ENCODE measurements at places on chromosomes 1 and 21.

DNA sequence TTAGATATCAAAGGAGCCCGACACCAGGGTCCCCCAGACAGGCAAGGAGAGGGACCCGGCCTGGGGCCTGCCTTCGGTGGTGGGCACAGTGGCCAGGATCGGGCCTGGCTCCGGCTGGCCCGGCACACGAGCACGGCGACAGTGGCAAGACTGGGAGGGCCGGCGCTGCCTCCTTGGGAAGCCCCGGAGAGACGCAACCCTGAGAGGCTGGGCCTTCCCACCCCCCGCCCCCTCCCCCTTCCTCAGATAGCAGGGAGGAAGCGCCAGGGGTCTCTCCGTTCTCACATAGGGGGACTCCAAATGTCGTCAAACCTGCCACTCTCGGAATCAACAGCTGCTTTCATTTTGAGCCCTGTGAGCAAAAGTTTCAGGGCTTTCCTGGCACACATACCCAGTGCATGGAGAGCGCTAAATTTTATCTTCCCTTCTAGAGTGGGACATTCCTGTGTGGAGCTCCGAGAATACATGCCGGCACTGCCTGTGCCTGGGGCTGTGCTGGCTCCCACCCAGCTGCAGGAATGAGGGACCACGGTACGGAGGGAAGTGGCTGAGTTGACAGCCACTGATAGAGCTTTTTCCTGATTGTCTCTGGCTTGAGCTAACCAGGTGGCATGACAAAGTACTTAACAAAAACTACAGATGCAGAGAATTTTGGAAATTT is 62.4 kb downstream of the CD247 start:
- no peak for DNase-seq

DNA sequence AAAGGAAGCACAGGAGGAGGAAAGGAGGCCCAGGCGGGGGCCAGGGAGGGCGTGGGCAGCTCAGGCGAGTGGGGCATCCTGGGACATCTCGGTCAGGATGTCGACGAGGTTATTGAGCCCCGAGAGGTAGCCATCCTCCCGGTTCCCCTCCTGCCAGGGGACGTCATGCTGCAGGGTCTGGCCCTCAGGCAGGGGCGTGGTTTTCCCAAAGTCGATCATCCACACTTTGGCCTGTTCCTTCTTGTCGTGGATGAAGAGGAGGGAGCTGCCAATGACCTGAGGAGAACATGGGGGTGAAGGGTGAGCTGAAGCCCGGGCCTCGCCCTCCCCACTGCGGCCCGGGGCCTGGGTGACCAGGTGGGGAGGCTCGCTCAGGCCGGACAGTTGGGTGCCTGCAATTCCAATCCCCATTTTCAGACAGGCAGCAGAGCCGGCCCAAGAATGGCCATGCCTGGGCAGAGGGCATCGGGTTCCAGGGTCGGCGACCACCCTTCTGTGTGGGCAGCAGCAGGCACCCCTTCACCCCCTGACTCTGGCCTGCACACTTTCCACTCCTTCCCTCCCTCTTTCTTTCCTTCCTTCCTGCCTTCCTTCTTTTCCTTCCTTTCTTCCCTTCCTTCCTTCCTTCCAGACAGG is 86.2 kb downstream of the STUM start:
- DNase-seq, result no peak

- DNase-seq, result no peak
Measured at GRCh38 chr1:21579791-21580190, 70.6 kb downstream of the ALPL start.

DNA sequence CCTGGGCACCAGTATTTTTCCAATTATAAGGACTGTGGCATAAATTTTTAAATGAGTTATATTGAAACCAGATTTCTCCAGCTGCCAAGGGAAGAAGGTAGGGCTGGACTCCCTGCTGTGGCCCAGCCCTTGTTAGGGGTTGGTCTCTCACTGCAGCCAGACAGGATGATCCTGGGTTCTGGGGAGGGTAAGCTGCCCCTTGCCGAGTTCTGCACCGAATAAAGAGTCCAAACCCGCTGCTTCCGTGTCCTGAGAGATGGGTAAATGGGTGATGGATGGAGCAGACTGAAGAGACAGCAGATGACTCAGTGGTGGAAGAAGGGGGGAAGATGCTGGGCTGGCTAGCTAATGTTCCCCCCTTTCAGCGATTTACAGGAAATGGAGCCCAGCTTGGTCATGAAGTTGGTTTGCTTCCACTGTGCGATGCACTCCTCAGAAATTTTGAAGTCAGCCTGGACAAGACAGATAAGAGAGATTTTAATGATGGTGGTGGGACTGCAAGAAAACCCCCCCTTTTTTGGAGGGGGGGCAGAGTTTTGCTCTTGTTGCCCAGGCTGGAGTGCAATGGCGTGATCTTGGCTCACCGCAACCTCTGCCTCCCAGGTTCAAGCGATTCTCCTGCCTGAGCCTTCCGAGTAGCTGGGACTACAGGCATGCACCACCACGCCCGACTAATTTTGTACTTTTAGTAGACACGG is 41.4 kb downstream of the YARS1 start:
- no peak for DNase-seq

DNA sequence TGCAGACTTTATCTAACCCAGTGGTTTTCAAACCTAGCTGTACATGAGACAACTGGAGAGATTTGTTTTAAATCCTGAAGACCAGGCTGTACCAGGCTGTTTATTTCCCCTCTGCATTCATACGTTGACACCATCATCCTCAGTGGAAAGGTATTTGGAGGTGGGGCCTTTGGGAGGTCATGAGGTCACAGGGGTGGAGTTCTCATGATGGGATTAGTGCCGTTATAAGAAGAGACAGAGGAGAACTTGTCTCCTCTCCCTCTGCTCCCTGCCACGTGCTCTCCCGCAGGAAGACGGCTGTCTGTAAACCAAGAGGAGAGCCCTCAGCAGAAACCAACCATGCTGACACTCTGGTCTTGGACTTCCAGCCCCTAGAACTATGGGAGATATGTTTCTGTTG is 165.4 kb downstream of the ADSS2 start:
- no peak for DNase-seq

DNA sequence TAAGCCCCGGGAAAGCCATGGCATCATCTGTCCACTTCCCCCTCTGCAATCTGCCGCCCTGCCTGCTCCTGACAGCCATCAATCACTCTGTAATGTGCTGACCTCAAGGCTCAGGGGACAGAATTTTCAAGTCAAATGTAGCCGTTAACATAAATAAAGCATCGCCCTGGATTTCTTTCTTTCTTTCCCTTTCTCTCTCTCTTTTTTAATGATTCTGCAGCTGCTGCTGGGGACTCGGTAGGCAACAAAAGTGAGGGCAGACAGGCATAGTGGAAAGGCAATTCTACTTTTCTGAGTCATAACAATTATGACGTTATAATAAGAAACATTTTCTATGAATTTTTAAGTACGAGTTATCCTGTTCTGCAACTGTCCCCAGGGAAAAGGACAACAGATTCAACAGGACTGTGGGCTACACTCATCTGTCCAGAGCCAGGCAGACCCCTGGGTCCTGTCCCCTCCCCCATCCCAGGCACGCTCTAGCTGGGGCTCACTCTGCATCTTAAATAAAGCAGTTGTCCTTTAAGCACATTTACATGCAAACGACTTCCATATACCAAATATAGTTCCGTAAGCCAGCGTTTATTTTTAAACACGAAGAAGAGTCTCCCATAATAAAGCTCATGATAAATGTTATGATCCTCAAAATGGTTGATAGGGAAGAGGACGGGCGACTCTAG is 78.7 kb downstream of the SSBP3 start:
- DNase-seq, result no peak

DNA sequence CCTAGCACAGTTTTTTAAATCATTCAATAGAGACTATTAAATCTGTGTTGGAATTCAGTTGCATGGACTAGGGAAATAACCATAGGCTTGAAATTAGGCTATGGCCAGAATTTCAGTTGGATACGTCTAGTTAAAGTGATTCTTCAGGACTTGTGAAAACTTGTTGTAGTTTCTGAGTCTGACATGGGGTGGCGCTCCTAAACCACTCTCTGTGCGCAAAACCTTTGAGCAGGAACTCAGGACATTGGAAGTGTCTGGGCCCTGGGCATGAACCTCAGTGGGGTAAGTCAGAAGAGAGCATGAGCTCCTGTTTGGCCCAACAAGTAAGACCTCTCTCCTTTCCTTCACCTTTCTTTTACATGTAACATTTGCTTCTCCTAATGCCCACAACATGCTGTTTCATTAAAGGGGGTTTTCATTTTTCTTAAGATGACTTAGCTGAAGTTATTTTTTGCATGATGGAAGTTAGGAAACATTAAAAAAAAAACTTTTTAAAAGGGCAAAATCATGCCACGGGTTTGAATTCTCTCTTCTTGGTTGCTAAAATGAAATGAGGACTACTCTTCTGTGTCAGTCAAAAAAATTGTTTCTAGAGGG is 17.1 kb upstream of the CCDC190 start:
- no peak for DNase-seq

GRCh38 chr1:208008534-208008933 is 97.6 kb upstream of the CD34 start:
- no peak for DNase-seq

GRCh38 chr1:61081686-61082310 is 563 bp upstream of the NFIA start:
- no peak for DNase-seq

GRCh38 chr1:66733348-66734017 is 18.8 kb upstream of the DYNLT5 start:
- DNase-seq, result no peak

GRCh38 chr1:68116643-68117235 is 66.3 kb upstream of the DIRAS3 start:
- DNase-seq, result no peak

DNA sequence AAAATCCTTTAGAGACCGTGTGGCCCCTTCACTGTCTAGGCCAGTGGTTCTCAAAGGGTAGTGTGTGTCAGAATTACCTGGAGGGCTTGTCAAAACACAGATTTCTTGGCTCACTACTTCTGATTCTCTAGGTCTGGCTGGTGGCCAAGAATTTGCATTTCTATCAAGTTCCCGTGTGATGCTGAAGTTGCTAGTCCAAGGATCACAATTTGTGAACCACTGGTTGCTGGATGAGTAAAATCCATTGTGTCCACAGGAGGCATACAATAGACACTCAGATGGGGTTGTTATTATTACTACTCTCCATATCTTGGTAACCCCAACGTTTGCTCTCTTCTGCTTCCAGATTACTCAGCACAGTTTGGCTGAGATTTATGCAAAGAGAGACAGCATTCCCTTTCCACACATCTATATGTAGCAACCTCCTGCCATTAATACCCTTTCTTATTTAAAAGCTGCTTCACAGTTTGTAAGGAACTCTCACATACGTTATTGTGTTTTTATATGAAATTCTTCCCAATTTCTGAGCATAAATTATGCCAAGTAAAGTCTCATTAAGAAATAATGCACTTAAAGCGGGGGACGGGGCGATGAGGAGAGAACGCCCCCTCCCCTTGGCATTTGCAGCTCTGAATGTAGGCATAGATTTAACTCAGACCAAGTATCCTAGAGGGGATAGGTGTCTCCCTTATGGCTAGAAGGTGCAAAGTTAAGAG is 720 bp upstream of the TMCC2 start:
- no peak for DNase-seq

GRCh38 chr1:24553931-24554330 is 2.0 kb upstream of the NCMAP start:
- DNase-seq, result no peak

DNA sequence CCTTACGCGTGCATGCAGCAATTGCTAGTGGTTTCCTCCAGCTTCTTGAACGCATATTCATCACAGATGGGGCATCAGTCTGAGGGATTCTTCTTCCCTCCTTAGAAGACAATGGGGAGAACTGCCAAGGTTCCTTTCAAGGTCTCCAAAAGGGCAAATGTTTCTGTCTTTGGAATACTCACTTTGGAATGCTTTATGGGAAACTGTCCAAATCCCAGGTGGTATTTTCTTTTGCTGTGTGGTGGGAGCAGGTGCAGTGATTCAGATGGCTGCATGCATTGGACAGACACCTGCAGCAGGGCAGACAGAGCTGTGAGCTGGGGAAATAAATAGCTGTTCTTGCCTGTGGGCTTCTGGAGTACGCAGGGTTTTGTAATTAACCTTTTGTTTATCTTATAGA is 40.5 kb downstream of the URB2 start:
- DNase-seq, result no peak

DNA sequence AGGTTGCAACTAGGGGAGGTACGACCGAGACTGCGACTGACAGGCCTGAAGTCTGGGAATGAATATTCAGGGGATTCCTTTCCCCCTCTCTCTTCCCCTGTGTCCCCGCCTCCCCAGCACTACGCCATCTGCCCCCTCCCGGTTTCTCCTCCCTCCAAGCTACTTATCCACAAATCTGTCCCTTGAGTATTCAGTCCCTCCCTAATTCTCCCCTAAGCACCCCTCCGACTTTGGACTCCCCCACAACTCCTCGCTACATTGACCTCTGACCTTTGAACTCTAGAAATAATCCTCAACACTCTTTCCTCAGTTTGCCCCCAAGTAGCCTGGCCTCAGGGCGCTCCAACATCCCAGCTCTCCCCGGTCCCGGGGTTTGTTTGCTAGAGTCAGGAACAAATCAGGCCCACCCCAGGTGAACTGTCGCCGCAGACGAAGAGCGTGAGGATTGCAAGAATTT is 393 bp downstream of the LYSMD1 start:
- DNase-seq, result no peak

GRCh38 chr1:3226701-3227350 is 157.8 kb downstream of the PRDM16 start:
- no peak for DNase-seq

DNA sequence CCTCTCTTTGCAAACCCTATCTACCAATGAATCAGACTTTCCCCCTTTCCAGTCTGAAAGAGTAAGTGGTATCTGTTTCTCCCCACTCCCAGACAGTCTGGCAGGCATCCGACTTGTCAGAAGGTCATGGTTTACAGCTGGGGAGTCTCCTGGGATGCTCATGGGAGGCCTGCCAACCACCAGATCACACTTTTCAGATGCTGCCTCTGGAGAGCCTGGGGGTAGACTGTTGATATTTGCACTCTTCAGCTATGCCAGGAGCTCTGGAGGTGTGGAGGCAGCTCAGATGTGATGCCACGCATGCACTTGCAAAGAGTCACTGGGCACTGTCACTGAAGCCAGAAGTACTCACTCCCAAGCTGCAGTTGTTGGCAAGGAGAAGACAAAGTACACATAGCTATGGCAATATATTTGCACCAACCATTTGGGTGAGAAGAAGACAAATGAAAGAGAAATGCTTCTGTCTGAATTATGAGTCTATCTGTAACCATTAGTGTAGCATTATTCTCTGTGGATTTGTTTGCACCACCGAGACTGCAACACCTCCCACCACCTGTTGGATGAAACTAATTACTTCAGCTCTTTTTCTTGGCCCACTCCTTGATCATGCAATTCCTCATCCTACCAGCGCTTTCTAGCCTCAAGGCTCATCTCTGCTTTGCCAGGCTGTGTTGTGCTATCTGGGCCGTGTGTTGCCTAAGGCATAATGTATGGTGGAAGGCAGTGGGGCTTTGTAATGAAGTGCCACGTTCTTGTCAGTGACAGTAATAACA is 133.0 kb upstream of the SPAG17 start:
- DNase-seq, result no peak

- no peak for DNase-seq
Measured at GRCh38 chr1:98181036-98181764, 260.4 kb upstream of the DPYD start.

DNA sequence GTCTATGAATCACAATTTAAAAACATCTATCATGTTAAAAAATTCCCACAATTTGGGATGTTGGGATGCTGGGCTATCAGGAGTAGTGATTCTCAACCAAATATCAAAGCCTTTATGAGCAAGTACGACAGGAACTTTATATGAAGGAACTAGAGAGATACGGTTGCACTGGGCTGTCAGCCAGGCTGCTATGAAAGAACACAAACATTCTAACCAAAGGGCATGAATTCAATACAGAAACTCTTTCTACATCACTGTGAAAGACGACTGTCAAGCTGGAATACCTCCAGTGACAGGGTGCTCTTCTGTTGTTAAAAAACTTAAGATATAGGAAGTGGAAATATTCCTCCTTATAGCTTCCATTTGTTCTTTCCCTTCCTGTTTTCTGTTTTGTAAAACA is 9.8 kb downstream of the CACNA1E start:
- no peak for DNase-seq

Data from stimulated activated CD4-positive, alpha-beta T cell treated with anti-CD3 and anti-CD28 coated beads, TNF-alpha, amount 100 ng/mL, for 4 hours (primary cell).